Osteocyte (in vitro differentiated cells): ENCODE measurements at places on chromosomes 11 and 22. TPM values are rescaled to one million over a fixed set of nuclear protein-coding genes. Genes with fewer than 3 reads are reported as not detected.
A peak's percentile ranks its signal among the peaks of the same experiment; 100 is the strongest.

Gene P4HA3
- 6.1 and 6.4 TPM in 2 replicates for total RNA-seq

Gene SPCS2
- 153 and 155 TPM in 2 replicates for total RNA-seq

Gene IFITM1
- total RNA-seq = 352 and 355 TPM in 2 replicates

Gene LIF
- 13.7 and 15.5 TPM in 2 replicates for total RNA-seq

Gene TRIM49
- not detected in 2 replicates for total RNA-seq

Gene OR10AG1
- not detected in 2 replicates for total RNA-seq

Gene MS4A3
- total RNA-seq = not detected in 2 replicates

Gene THY1
- 11.3 and 14.0 TPM in 2 replicates for total RNA-seq

Gene FLRT1
- total RNA-seq = 0.54 and 0.65 TPM in 2 replicates

Gene OOSP3
- total RNA-seq = not detected in 2 replicates

Gene DEFB131B
- not detected in 2 replicates for total RNA-seq

DNA sequence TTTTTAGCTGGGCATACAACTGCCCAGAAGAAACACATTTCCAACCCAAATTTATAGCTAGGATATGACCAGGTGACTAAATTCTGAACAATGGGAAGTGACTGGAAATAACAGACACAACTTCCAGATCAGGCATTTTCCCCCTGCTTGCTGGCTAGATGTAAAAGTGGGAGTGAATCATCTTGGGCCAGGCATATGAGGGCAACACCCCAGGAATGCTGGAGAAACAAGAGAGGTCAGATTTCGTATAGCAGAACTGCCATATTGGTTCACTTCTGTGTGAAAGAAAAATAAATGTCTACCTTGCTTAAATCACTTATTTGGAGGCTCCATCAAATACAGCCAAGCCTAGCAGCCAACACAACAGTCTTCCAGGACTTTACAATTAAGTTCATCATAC, 7.4 kb downstream of the ATL3 start:
- no peaks in the 10 kb centered on the region for H3K36me3 ChIP-seq
- peaks cover 52% of the 10 kb centered on the region for H3K4me1 ChIP-seq
- DNase-seq = no peak
- H3K4me3 ChIP-seq = no peak overlapping the region

GRCh38 chr11:62497132-62497801, 49.3 kb downstream of the AHNAK start:
- DNase-seq = no peak
- H3K27me3 ChIP-seq = no peaks in the 10 kb centered on the region
- H3K36me3 ChIP-seq = no peaks in the 10 kb centered on the region
- H3K27ac ChIP-seq = peak overlapping the region; percentile 63
- H3K4me3 ChIP-seq = no peak overlapping the region

DNA sequence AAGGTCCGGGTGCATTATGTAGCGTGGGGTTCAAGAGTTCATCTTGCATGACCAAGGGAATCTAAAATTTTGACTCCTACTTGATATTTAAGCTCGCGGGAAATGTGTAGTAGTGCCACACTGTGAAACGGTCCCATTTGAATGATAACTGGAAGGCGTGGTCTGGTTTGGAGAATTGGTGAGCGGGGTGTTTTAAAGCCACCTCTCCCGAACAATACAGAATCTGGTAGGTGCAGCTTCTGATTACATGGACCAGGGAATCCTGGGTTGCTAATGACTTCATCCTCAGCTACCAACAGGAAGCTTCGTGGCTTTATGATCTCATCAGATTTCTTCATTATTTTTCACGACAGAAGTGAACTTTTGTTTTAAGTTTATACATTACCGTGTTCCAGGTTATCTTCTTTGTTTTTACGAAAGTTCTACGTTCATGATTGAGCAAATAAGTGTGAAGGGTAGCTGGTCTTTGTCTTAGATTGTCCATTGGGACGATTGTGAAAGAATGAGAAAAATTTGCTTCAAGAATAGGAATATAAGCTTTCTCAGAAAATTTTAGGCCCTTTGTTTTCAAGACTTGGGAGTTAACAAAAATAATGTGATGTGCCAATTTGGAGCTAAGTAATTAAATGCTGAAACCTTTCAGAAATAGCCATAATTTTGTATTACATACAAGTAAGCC, 1.7 kb downstream of the QSER1 start:
- no peak for DNase-seq
- peaks cover 30% of the 10 kb centered on the region for H3K4me1 ChIP-seq
- no peaks in the 10 kb centered on the region for H3K36me3 ChIP-seq
- H3K27ac ChIP-seq = peak overlapping the region; percentile 94

DNA sequence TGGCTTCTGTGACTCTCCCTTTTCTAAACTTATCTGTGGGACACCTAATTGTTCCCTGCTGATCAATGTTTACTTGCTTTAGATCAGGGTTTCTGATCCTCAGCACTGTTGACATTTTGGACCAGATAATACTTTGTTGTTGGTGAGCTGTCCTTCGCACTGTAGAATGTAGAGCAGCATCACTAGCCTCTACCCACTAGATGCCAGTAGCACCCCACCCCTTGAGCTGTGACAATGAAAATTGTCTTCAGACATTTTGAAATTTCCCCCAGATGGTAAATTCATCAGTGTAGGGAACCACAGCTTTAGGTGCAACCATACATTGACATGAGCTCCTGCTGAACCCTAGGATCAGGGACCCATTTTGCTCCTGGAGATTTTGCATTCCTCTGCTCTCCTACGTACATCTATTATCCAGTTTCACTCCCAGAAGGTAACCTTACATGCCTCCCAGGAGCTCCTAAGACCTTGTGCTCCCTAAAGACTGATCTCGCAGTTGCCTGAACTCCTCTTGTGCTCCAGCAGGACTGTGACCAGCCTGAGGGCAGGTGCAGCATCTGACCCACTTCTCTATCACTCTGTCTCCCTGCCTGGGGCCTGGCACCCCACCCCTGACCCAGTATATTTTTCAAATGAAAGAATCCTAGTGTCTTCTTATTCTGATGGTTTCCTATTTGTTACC, 107.8 kb downstream of the FAR1 start:
- H3K4me1 ChIP-seq = no peaks in the 10 kb centered on the region
- peaks cover 52% of the 10 kb centered on the region for H3K27me3 ChIP-seq
- no peak overlapping the region for H3K27ac ChIP-seq

DNA sequence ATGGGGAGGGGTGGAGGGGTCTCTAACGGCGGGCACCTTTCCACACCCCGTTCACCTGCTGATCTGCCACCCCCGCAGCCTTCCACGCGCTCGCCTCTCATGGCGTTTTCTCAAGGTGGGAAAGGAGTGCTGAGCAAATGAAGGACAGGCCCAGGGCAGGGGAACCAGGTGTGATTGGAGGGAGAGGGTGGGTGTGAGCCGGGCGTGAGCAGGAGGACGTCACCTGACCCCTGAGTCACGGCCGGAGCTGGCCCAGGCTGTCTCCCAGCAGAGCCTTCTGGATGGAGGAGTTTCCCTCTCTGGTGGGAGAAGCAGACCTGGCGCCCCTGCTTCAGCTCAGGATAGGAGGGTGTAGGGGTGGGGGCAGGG, 14.0 kb upstream of the ARHGAP8 start:
- peaks cover 2% of the 10 kb centered on the region for H3K27me3 ChIP-seq
- H3K36me3 ChIP-seq = no peaks in the 10 kb centered on the region
- H3K4me3 ChIP-seq = no peak overlapping the region

GRCh38 chr11:76153571-76153923, 52.8 kb downstream of the WNT11 start:
- no peak overlapping the region for H3K4me3 ChIP-seq
- peaks cover 34% of the 10 kb centered on the region for H3K4me1 ChIP-seq
- no peaks in the 10 kb centered on the region for H3K36me3 ChIP-seq
- H3K27ac ChIP-seq = no peak overlapping the region

DNA sequence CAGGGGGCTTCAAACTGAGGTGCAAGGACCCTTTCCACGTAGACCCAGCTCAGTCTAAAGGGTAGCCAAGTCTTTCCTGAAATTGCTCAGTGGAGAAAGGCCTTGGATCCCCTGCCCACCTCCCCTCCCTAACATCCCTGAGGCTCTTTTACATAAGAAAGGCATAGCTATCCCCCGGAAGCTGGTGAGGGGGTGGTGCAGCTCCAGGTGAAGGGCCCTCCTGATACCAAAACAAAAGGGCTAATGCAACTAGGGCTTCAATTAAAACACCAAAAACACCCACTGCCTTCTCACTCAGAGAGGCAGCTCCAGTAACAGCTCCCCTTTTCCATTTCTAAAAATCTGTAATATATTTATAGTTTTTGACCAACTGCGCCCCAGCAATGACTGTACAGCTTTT, 5.8 kb downstream of the SHANK2 start:
- H3K27ac ChIP-seq = no peak overlapping the region
- H3K4me3 ChIP-seq = no peak overlapping the region
- H3K36me3 ChIP-seq = no peaks in the 10 kb centered on the region
- H3K4me1 ChIP-seq = peaks cover 4% of the 10 kb centered on the region
- peaks cover 40% of the 10 kb centered on the region for H3K27me3 ChIP-seq

- H3K27me3 ChIP-seq = peaks cover 4% of the 10 kb centered on the region
- no peak overlapping the region for H3K27ac ChIP-seq
- H3K36me3 ChIP-seq = no peaks in the 10 kb centered on the region
- H3K4me1 ChIP-seq = no peaks in the 10 kb centered on the region
- no peak overlapping the region for H3K4me3 ChIP-seq
Measured at GRCh38 chr11:118052581-118053206, 24.2 kb upstream of the TMPRSS4 start.

GRCh38 chr22:43861529-43861928, 784 bp downstream of the SULT4A1 start:
- peaks cover 3% of the 10 kb centered on the region for H3K4me1 ChIP-seq
- no peaks in the 10 kb centered on the region for H3K36me3 ChIP-seq
- H3K4me3 ChIP-seq = peak overlapping the region; percentile 42
- no peak for DNase-seq
- no peak overlapping the region for H3K27ac ChIP-seq
- H3K27me3 ChIP-seq = peaks cover 66% of the 10 kb centered on the region

GRCh38 chr11:130150790-130151189, 8.8 kb upstream of the ST14 start:
- no peaks in the 10 kb centered on the region for H3K4me1 ChIP-seq
- no peak overlapping the region for H3K4me3 ChIP-seq
- H3K27ac ChIP-seq = no peak overlapping the region
- H3K27me3 ChIP-seq = no peaks in the 10 kb centered on the region
- no peak for DNase-seq
- H3K36me3 ChIP-seq = peaks cover 10% of the 10 kb centered on the region

- DNase-seq = no peak
- peak overlapping the region; percentile 81 for H3K27ac ChIP-seq
- peaks cover 10% of the 10 kb centered on the region for H3K36me3 ChIP-seq
- peak overlapping the region; percentile 6 for H3K4me3 ChIP-seq
- peaks cover 40% of the 10 kb centered on the region for H3K4me1 ChIP-seq
Measured at GRCh38 chr11:96293109-96293508, 49.9 kb downstream of the MAML2 start.

- H3K4me1 ChIP-seq = peaks cover 24% of the 10 kb centered on the region
- no peak for DNase-seq
- H3K27me3 ChIP-seq = no peaks in the 10 kb centered on the region
- peak overlapping the region; percentile 83 for H3K4me3 ChIP-seq
- H3K36me3 ChIP-seq = peaks cover 10% of the 10 kb centered on the region
Measured at GRCh38 chr11:64916040-64916774, 802 bp downstream of the ATG2A start.

DNA sequence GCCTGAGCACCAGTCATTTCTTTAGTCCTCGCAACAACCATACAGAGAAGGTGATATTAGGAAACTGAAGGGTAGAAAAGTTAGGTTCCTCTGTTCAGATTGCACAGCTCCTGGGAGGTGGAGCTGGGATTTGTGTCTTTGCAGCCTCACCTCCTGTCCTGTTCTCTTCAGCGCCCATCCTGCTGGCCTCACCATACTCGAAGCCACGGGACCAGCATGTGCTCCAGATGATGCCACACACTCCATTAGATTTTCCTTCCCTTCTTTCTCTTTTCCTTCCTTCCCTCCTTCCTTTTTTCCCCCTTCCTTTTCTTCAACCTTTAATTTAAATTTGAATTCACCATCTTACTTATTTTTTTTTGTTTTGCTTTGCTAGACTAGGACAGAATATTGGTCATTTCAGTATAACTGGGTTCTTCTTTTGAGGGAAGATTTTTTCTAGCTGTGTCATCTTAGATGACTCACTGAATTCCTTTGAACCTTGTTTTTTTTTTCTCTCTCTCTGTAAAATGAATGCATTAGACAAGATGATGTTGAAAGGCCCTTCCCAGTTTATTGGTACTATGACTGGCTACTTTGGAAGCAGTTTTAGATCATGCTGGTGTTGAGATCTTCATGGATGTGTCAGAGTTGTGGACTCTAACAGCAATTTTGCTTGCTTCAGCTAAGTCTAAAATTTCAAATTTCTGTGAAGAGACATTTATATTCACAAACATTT, 662.5 kb upstream of the TENM4 start:
- peaks cover 6% of the 10 kb centered on the region for H3K4me1 ChIP-seq
- no peaks in the 10 kb centered on the region for H3K27me3 ChIP-seq
- peak overlapping the region; percentile 63 for H3K27ac ChIP-seq
- no peak overlapping the region for H3K4me3 ChIP-seq
- no peak for DNase-seq
- H3K36me3 ChIP-seq = no peaks in the 10 kb centered on the region

- H3K36me3 ChIP-seq = no peaks in the 10 kb centered on the region
- no peak overlapping the region for H3K4me3 ChIP-seq
- peaks cover 11% of the 10 kb centered on the region for H3K4me1 ChIP-seq
- H3K27ac ChIP-seq = no peak overlapping the region
- no peak for DNase-seq
Measured at GRCh38 chr22:44153710-44154109, 27.0 kb upstream of the PARVG start.

DNA sequence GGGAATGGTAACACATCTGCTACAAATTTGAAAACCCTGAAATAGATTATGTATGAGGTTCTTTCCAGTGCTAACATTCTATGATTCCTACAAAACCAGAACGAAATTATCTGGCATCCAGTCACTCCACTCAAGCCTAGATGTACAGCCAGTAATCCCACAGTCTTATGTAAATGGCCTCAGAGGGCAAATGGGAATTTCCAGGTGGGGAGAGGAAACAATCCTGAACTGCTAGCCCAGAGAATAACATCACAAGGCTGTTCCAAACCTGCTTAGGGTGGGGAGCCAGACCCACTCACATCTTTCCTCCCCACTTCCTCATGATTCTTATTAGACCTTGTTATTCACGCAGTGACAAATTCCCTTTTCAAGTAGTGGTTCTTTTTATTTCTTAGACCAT, 3.5 kb downstream of the FIBIN start:
- no peaks in the 10 kb centered on the region for H3K36me3 ChIP-seq
- H3K4me1 ChIP-seq = peaks cover 40% of the 10 kb centered on the region
- DNase-seq = no peak
- no peaks in the 10 kb centered on the region for H3K27me3 ChIP-seq
- H3K4me3 ChIP-seq = peak overlapping the region; percentile 42

GRCh38 chr11:115775846-115776245, 271.6 kb upstream of the CADM1 start:
- peaks cover 23% of the 10 kb centered on the region for H3K27me3 ChIP-seq
- no peaks in the 10 kb centered on the region for H3K4me1 ChIP-seq

- H3K27ac ChIP-seq = peak overlapping the region; percentile 47
- peaks cover 67% of the 10 kb centered on the region for H3K4me1 ChIP-seq
- H3K36me3 ChIP-seq = peaks cover 33% of the 10 kb centered on the region
- H3K4me3 ChIP-seq = peak overlapping the region; percentile 10
- DNase-seq = no peak
- H3K27me3 ChIP-seq = no peaks in the 10 kb centered on the region
Measured at GRCh38 chr11:8685306-8685705, 2.7 kb downstream of the RPL27A start.

- no peaks in the 10 kb centered on the region for H3K4me1 ChIP-seq
- H3K27ac ChIP-seq = no peak overlapping the region
- peak; percentile 62 for DNase-seq
- H3K4me3 ChIP-seq = no peak overlapping the region
Measured at GRCh38 chr22:47816121-47816862, 1053.8 kb downstream of the TBC1D22A start.
